ENCODE measurements at places on chromosomes 5 and 9.

DNA sequence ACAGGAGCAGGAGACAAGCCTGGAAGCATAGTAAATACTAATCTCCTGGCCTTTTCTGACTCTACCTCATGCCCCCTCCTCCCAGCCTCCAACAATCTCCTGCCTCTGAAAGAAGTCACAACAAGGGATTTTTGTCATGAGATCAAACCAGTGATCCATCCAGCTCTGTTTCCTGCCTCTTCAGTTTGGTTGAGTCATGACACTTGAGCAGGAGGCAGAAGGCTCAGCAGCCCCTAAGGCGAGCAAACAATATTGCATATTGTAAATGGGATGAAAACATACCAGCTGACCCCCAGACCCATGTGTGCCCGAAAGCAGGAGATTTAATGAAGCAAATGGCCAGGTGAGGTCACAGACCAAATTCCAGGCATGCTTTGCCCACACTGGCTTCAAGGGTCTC lies 272.8 kb downstream of the GAS1 start:
- DNase-seq, result no peak

DNA sequence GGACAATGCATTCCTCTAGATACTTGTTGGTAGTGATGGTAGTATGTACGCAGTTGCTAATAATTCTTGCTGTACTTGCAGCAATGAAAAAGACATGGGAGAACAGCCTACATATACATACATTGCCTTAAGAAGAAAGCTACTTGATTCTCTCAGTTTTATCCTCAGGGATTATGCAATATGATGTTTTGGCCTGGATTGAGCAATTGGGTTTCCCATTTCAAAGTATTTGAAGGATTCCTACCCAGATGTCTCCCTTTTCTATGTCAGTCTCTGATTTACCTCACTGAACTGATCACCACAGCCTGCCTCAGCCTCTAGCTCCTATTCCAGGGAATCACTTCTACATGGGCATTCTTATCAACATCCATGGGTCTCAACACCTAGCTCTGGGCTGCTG lies 210.1 kb upstream of the CDH10 start:
- no peak for DNase-seq

DNA sequence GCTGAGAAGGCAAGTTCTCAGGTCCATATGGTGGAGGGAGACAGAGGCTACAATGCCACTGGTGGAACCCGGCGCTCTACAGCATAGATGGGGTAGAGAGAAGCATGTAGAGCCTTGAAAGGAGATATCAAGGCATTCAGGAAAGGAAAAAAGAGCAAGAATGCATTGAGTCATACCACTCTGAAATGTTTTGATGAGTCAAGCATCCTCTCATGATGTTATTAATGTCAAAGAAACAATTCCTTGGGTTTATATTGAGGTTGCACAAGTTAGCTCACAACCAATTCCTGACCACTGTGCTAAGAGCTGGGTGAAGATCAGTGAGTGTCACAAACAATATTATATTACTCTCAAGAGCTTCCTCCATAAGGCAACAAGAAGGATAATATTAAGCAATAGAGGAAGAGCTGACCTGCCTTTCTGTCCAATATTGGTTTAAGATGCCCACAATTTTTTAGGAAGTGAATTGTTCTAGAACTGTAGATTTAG lies 178.0 kb downstream of the RFK start:
- DNase-seq, result no peak

- no peak for DNase-seq
These were observed 199.1 kb downstream of the KDM4C start for GRCh38 chr9:6956879-6957278.

- no peak for DNase-seq
These were observed 355.5 kb downstream of the TLR4 start for GRCh38 chr9:118059484-118060278.

- no peak for DNase-seq
These were observed 45.6 kb downstream of the COL15A1 start for GRCh38 chr9:98989036-98990000.

DNA sequence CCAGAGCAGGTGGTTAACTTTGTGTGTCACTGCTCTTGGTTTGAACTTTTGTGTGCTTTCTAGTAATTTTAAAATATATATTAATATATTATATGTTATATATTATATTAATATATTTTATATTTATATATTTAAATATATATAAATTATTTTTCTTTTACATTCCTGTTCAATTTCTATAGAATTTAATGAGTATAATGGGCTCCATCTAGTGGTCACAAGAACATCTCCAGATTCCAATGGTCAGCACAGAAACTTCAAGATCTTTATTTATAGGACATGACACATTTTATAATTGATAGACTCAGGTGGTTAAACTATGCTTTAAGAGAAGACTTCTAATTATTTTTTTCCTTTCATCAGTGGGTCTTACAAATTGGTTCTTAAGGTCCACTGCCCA lies 39.1 kb downstream of the COL23A1 start:
- no peak for DNase-seq

GRCh38 chr5:143428738-143429420 lies 25.4 kb upstream of the NR3C1 start:
- no peak for DNase-seq

All from nucleus accumbens (tissue), 56 donors.